ENCODE measurements at places on chromosomes 4 and X. TPM values are rescaled to one million over a fixed set of nuclear protein-coding genes. Genes with fewer than 3 reads are reported as not detected.

The RNF150 gene
- total RNA-seq = 0.36 TPM

The SLC4A4 gene
- total RNA-seq = under 0.01 TPM

The USP17L30 gene
- not detected for total RNA-seq

The MMRN1 gene
- under 0.01 TPM for total RNA-seq

The RIPPLY1 gene
- total RNA-seq = not detected

The PFKFB1 gene
- 0.21 TPM for total RNA-seq

The TMEM156 gene
- 3.8 TPM for total RNA-seq

The FAAH2 gene
- 10.1 TPM for total RNA-seq

The LRAT gene
- total RNA-seq = 18.8 TPM

The SAGE1 gene
- total RNA-seq = not detected

The SOWAHB gene
- total RNA-seq = 15.0 TPM

The VCX3B gene
- not detected for total RNA-seq

The ODAPH gene
- total RNA-seq = not detected

The TKTL1 gene
- not detected for total RNA-seq

The TAF7L gene
- total RNA-seq = under 0.01 TPM

The PABPC1L2A gene
- total RNA-seq = not detected

The FAM9B gene
- total RNA-seq = not detected

The C4orf51 gene
- not detected for total RNA-seq
